ENCODE measurements at places on chromosomes 2 and 18.

- no peak for DNase-seq
Observed at GRCh38 chr18:58534535-58535301, 94.2 kb downstream of the ALPK2 start.

- DNase-seq: no peak
Observed at GRCh38 chr18:3036108-3036507, 23.2 kb upstream of the LPIN2 start.

GRCh38 chr2:104804148-104804890 lies 49.6 kb upstream of the POU3F3 start:
- no peak for DNase-seq

DNA sequence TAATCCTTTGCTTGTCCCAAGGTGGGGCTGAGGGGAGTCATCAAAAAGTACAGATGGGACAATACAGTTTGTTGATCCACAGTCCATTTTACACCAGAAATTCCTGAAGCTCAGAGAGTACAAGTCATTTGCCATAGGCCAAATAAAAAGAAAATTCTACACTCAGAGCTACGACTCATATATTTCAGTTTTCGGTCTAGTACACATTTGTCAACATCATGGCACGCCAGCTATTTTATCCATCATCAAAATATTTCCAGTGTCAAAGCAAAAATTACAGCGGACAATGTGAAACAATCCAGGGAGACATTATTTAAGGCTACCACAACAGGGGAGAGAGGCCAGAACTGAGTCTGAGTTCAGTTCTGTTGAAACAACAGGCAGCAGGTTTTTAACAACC lies 587.5 kb upstream of the DSEL start:
- no peak for DNase-seq

DNA sequence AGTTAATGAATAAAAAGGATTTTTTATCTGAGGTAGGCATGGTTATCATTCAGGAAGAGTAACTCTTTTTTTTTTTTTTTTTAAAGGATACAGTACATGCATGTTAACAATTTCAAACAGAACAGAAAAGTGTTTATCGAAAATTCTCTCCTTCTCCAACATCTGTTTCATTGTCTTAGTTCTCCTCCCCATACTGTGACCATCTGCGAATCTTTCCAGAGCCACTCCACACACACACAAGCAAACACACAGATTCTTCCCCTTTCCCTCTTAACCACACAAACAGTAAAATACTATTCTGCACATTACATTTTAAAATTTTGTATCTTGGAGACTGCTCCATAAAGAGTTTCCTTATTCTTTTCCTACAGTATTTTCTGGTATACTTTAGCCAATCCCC lies 38.0 kb downstream of the NPC1 start:
- DNase-seq: no peak

DNA sequence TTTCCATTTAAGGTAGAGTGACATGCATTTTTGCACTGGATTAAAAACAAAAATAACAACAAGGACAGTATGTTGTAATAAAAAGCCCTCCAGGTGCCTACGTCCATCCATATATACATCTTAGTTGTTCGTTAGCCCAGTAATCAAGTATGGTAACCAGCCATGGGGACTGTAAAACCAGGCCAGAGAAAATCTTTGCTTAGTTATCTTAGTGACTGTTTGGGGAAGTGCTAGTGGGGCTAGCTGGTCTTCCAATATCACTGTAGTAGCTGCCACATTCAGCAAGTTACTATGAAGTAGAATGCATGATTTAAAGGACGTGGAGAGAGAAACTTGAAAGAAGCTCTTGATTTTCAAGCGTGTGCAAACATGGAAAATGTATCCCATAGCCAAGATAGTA lies 95.9 kb upstream of the STON1 start:
- DNase-seq: no peak

DNA sequence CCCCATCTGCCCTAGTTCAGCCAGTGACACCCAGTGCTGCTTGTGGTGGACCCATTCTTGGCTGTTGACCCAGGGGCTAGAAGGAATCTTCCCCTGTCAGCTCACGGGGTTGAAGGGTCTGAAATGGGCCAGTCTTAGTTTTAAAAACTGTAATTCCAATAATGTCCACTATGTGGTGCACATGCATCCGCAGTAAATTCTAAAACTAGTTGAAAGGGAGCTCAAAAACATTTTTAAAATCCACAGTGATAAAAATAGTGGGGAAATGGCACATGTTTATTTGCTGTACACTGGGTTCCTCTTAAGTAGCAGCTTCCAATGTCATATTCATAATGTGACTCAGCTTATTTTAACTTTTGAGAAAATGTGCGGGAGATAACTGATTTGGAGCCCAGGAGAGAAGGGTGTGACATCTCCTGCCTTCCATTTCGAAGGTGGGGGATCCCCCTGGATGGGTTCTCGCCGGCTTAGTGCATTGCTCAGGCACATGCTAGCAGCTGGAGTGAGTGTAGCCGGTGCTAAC lies 32.8 kb downstream of the GRHL1 start:
- DNase-seq: no peak

DNA sequence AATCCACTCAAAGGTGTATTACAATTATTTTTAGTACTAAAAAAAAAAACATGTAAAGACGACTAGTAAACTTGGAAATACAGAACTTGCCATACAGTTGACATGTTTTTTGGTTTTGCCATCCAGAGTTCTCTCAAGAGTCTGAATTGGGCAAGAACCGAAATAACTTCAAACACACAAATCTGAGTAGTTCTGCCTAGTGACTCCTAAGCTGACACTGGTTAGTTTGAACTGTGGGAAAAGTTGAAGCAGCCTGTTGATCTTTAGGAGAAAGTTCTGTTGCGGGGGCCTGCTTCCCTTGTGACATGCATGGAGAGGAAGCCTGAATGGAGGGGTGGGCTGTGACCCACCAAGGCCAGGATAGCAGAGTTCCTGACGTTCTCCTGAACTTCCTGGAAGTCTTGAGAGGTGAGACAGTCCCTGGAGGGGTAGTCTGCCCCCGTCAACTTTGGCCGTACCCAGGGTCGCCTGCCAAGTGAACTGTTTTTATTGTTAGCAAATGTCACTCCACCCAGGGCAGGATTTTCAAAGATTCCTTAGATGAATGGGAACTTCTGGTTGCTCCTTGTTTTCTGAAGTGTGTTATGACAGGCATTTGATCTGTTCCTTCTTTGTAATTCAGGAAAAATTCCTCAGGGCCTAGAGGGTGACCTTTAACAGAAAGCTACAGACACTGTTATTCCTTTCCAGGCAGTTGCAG lies 85.6 kb upstream of the SPTBN1 start:
- no peak for DNase-seq

DNA sequence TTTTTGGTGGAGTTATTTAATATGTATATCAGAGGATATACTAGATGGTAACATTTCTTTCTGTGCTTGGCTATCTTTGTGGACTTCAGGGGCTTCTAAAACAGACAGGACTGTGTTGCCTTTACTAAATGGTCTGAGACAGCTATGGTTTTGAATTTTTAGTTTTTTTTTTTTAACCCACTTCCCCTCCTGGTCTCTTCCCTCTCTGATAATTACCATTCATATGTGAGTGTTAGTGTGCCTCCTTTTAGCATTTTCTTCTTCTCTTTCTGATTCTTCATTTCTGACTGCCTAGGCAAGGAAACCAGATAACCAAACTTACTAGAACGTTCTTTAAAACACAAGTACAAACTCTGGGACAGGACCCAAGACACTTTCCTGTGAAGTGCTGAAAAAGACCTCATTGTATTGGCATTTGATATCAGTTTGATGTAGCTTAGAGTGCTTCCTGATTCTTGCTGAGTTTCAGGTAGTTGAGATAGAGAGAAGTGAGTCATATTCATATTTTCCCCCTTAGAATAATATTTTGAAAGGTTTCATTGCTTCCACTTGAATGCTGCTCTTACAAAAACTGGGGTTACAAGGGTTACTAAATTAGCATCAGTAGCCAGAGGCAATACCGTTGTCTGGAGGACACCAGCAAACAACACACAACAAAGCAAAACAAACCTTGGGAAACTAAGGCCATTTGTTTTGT lies 52.7 kb downstream of the SMAD4 start:
- no peak for DNase-seq

DNA sequence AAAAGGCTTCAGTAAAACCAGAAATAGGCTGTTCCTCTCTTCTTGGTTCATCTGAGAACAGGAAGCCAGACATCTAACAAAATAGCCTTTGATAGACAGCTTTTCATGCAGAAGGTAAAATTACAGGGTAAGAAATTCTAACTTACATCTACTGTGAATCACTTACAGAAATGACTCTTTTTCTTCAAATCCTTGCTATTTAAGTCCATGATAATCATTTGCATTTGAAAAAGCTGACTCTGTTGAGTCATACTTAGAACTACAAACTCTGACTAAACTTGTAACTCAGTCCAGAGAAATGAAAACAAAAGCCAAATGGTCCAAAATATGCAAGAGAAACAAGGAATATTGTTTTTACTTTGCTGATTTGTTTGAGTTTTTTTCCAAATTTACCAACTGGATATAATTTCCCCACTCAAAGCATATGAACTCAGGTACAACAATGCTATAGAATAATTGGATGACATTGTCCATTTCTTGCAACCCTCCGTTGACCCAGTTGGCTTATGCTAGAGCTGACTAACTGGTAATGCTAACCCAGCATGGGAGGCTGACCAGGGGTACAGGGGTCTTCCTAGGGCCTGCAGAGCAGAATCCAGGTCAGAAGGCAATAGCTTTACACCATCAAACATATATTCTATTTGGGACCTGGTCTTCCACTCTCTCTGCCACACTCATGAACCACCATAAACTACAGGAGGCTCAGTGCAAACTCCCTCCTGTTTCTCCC lies 18.8 kb upstream of the MREG start:
- DNase-seq: no peak

GRCh38 chr2:86323273-86324021 lies 14.0 kb downstream of the REEP1 start:
- no peak for DNase-seq

GRCh38 chr2:16691261-16691660 lies 25.6 kb upstream of the CYRIA start:
- no peak for DNase-seq

DNA sequence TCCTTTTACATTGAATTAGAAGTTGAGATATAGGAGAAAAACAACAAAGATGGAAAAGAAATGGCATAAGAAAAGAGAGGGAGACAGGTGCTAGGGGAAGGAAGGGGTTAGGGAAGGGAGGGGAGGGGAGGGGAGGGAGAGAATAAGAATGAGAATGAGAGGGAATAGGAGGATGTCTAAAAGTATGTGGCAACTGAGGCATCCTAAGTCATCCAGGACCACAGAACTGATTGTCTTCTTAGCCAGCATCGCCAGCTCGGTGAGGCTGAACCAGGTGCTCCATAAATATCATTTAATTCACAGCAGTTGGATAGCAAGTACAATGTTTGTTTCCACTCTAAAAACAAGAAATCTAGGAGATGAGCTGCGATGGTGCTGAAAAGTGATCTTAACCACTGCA lies 393.5 kb downstream of the TMEM182 start:
- no peak for DNase-seq

DNA sequence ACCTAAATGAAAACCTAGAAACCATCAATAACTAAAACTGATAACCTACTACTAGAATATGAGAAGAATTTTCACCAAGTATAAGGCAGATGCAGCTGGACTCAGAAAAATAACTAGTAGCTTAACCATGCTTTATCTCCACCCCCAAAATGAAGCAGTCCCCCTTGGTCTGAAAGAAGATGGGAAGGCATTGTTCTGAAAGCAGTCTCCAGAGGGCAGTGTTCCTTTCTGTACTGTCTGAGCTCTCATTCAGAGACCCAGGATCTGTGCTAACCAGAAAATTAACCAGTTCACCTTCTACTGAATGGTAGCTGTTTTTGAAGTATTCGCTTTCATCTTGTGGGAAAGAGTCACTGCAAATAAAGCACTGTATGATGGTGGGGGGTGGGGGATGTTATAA lies 273.0 kb downstream of the PDE11A start:
- no peak for DNase-seq

DNA sequence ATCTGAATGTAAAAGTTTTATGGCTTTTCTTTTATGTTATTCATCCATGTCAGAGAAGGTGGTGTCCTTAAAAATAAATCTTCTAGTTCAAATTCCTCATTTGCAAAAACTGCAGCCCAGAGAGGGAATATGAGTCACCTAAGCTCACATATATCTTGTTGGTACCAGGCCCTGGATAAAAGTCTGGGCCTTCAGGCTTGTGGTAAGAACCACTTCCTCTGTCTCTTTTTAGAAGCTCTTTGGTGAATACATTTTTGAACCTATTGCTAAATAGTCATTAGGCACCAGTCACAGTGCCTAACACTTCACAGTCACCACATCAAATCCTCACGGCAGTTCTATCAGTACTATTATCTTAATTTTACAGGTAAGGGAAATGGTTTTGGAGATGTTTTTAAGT lies 199.2 kb downstream of the KCNS3 start:
- DNase-seq: no peak

DNA sequence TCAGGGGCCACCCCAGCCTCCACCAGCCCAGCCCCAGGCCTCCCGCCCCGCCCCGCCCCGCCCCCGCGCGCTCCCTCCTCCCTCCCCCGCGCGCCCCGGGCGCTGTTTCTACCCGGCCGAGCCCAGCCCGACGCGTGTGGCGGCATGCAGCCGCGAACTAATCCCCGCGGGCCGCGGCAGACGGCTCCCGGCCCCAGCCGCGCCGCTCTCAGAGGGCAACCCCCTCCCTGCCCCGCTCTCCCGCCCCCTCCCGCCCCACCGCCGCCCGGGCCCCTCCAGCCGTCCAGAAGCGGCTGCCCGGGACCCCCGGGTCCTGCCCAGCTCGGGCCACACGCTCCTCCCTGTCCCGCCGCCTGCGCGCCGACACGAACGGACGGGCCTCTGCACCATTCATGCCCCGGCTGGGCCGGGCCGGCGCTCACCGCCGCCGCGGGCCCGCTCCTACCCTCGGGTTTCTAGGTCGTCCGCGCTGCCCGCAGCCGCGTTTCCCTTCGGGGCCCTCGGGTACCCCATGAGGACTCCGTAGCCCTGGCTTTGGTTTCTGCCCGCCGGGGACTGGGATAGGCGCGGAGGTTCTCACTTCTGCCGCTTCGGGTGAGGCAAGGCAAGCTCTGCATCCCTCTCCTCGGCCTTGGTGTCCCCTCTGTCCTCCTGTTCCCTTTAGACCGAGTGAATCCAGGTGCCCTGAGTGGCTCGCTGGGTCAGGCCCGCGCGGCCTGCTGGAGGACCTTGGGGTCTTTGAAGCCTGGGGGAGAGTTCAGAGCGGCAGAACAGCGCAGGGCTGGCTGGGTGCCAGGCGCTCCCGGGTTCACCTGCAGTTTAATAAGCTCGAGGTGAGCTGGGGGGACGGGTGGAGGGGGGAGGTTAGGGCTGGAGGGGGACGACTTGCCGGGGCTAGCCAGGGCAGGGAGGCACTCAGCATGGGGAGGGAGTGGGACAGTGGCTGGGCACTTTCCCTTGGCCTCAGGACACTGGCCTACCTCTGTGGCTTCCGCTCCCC lies 3.1 kb downstream of the WNT10A start:
- DNase-seq: no peak

GRCh38 chr2:16122556-16122955 lies 182.2 kb downstream of the MYCN start:
- no peak for DNase-seq

- no peak for DNase-seq
Observed at GRCh38 chr2:186523791-186524190, 37.7 kb downstream of the ZC3H15 start.

DNA sequence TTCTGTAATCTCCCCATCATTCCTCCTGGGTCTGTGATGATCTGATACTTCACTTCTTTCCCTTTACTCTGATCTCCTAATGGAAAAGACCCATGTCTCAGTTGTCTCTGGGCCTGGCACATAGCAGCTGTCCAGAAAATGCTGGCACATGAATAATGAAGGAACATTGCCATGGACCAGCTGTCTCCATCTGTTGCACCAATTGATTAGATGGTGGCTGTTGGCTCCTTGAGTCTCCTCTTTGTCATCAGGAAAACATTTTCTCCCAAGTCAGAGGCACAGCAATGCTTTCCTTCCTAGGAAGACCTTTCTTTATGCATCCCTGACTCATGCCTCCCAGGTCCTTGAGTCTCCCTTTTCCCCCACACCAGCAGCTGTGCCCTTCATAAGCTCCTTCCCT lies 286.2 kb upstream of the CXCR4 start:
- DNase-seq: no peak

Data from hypothalamus (tissue), 51 donors.